ENCODE measurements at places on chromosomes 5 and 9.

- DNase-seq: peak; percentile 70
Measured at GRCh38 chr5:113123618-113124017, 147.0 kb downstream of the DCP2 start.

- no peak for DNase-seq
Measured at GRCh38 chr9:70049236-70049635, 5.6 kb downstream of the MAMDC2 start.

DNA sequence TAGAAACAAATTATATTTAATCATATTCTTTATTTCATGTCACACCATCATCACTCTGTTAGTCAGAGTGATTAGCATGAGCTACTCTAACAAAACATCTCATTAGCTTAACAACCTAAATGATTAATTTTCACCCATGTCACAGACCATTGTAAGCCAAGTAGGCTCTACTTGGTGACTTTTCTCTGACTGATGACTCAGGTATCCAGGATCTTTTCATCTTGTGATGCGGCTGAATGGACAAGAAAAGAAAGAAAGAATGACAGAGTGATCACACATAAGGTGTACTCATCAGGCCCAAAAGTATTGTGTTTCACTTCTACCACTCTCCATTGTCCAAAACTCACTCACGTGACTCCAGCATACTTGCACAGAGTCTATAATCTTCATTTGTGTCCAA is 299.3 kb downstream of the ANXA1 start:
- no peak for DNase-seq

GRCh38 chr9:35903049-35903448 is 3.0 kb upstream of the HRCT1 start:
- peak; percentile 61 for DNase-seq

DNA sequence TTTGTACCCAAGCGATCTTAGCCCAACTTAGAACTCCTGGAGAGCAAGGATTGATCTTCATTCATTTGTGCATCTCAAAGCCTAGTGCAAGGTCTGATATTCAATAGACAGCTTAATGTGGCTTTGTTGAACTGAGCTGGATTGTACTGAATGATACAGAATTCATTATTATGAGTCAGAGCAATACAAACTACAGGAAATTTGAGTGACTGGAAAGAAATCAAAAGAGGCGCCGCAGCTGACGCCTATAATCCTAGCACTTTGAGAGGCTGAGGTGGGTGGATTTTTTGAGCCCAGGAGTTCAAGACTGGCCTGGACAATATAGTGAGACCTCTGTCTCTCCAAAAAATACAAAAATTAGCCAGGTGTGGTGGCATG is 58.6 kb downstream of the ENC1 start:
- no peak for DNase-seq

GRCh38 chr9:128470560-128470959 is 14.8 kb downstream of the ODF2 start:
- DNase-seq: no peak

GRCh38 chr5:94707359-94707758 is 88.9 kb downstream of the SLF1 start:
- no peak for DNase-seq

DNA sequence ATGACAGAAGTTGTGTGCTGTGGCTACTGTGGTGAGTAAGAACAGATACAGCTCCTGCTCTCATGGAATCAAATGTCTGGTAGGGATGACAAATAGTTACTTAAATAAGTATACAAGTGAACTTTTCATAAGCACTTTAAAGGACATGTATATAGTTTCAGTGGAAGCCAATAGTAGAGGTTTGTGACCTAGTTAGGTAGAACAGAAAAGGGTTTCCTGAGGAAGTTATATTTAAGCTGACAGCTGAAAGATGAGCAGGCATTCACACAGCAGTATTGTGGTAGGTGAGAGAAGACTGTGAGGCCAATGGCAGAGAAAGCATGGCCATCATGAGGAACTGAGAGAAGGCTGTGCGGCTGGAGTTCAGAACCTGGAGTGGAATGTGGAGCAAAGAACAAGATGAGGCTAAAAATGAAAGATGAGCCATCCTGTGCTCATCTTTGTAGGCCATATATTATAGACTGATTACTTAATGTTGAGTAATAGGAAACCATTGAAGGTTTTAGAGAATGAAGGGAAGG is 15.4 kb downstream of the FAM174A start:
- no peak for DNase-seq

GRCh38 chr9:33111631-33112030 is 35.2 kb upstream of the SMU1 start:
- DNase-seq: no peak

DNA sequence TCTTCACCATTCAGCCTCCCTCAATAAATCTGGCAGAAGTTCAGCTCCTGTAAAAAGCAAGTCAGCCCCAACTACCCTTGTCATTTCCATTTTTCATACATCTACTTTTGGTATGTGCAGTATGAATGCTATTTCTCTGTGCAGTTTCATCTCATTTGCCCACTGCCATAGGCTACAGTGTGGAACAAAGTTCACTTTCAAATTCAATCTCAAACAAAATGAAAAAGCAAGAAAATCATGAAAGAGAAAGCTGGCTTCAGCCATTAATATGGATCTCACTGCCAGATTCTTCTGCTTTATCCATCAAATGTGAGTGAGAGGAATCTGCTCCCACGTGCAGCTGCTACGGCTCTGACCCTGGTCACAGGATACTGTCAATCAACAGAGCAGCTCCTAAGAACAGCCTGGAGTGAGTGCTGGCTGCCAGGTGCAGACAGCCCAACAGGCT is 494.2 kb downstream of the ZNF608 start:
- no peak for DNase-seq

DNA sequence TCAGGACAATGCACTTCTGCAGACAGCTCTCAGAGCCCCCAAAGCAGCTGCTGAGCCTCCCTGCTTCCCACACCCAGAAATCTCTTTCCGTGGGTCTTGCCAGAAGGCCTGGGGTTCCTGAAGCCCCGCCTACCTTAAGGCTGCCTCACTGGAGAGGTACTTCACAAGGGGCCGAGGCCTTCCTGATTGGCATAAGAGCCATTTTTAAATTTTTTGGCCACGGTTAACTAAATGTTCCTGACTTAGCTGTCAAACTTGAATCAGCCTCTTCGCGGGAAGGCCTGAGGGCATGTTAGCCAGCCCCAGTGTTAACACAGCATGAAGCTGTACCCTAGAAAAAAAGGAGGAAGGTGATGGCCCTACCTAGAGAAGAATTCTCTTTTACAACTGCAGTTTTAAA is 20.7 kb upstream of the EPB41L4B start:
- DNase-seq: no peak

DNA sequence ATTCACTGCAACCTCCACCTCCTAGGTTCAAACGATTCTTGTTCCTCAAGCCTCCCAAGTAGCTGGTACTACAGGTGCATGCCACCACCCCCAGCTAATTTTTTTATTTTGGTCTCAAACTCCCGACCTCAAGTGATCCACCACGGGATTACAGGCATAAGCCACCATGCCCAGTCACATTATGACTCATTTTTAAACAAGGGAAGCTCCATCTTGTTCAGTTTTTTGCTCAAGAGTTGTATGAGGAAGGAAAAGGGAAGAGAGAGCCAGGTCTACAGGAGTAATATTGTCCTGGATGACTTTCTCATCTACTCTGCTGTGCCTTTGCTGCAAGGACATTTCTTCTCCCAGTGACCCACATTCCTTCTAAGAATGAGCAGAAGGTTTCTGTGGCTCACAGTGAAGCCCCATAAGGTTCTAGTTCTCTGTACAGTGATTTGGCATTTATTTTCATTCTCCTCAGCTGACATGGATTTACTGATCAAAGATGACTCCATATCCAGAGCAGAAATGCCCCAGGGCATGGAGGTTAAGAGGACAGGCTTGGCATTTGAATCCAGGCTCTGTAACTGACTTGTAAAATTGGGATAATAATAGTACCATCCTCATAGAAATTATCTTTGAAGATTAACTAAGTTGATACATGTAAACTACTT is 153.5 kb downstream of the CDH6 start:
- no peak for DNase-seq

DNA sequence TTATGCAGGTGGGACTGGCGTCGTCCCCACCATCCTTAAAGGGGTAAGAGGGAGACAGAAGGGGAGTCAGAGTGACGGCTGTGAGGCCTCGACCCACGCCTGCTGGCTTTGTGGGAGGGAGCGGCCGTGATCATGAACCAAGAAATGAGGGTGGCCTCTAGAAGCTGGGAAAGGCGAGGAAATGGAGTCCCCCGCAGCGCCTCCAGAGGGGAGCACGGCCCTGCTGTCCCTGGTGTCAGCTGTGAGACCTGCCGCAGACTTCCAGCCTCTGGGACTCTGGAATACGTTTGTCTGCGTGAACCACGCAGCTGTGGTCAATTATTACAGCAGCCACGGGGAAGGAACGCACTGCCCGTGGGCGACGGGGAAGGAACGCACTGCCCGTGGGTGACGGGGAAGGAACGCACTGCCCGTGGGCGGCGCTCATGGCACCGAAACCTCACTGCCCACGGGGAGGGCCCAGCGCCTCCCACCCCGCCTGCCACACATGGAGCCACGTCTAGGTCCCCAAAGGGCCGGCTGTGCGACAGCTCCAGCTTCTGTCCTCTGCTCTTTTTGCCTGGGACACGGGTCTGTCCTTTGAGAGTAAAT is 108.8 kb upstream of the RAPGEF1 start:
- DNase-seq: no peak

DNA sequence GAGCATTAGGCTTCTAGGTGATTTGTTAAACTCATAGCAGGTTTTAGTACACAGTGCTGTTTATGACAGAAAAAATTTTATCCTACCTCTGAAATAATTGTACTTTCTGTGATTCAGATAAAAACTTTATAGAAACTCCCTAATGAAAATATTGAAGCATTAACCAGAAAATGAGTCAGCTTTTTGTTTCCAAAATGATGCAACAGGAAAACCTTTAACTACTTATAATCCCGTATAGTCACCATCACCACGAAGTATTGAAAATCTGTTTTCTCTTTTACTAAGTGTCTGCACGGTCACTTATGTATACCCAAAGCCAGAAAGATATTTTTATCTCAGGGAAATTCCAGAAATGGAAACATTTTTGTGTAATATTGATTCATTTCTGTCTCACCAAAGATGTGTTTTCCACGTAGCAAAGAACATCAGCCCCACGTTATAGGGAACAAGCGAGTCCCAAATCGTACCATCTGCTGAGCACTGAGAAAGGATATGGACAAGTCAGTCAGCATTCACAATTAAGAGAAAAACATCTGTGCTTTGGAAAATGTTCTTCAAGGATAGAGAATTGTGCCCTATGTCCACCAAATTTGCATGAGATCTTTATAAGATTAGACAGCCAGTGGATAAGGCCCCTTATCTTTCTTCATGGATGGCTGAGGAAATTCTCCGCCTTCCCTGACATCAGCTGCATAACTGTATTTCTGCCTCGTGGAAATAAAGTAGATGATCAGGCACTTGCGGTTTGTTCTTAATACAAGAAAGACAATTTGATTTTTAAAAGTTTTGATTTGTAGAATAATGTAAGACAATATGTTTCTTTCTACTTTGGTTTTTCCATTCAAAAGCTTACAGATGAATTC is 41.9 kb downstream of the TNFAIP8 start:
- DNase-seq: no peak

DNA sequence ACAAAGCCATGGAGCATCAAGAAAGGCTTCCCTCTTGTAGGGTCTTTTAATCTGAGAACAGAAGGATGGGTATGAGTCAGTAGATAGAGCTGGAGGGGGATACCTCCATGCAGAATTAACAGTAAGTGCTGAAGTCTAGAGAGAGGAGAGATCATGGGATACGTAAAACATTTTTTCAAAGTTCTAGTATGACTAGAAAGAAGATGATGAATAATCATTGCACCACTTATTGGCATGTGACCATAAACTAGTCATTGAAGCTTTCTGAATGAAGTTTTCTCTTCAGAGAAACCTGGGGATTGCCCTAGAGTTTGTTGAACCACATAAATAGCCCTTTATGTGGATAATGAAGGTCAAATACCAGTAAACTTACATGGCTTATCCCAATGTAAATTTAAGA is 48.6 kb upstream of the PTPRD start:
- no peak for DNase-seq

- DNase-seq: no peak
Measured at GRCh38 chr9:136002881-136003280, 41.7 kb upstream of the UBAC1 start.

GRCh38 chr5:171509467-171509866 is 90.0 kb downstream of the FGF18 start:
- no peak for DNase-seq

- no peak for DNase-seq
Measured at GRCh38 chr9:33651125-33651524, 127.1 kb downstream of the ANKRD18B start.

DNA sequence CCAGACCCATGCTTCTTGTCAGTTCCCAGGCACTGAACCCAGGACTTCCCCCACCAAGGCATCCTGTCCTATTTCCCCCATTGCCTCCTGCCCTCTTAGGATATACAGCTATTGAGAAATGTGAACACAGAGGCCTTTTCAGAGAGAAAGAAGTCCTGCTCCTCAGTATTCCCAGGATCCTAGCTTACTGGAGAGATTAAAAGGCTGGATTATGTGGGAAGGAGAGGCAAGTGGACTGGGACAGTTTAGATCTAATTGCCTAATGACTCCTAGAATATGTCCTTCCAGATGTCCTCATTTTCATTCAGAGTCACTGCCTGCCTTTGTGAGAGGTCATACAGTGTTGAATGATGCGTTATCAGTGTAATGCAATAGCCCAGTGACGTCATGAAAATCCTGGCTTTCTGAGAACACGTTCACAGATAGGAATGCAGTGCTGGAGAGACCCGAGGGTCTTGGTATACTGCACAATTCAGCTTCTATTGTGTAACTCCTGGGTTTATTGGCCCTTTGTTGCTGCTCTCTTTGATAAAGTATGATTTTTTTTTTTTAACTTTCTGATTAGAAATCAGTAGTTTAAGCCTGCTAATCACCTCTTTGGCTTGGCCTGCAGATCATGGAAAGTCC is 26.2 kb downstream of the WWC1 start:
- DNase-seq: peak; percentile 91

DNA sequence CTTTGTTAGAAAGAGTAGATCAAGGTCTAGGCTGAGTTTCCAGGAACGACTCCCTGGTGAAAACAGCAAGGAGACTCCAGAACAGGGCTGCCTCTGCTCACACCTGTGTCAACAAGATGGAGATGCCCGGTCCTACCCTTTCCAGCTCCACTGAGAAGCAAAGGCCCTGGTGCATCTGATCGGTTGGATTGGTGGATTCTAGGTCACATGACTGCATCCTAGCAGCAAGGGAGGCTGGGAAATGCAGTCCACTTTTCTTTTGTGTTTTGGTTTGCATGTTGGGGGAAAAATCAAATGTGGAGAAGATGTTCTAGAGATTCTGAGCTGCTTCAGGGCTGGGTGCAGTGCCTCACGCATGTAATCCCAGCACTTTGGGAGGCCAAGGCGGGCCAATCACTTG is 82.0 kb upstream of the TRIO start:
- no peak for DNase-seq

- no peak for DNase-seq
Measured at GRCh38 chr9:125659201-125659840, 47.7 kb downstream of the MAPKAP1 start.

GRCh38 chr5:159341906-159342310 is 11.6 kb upstream of the IL12B start:
- no peak for DNase-seq

DNA sequence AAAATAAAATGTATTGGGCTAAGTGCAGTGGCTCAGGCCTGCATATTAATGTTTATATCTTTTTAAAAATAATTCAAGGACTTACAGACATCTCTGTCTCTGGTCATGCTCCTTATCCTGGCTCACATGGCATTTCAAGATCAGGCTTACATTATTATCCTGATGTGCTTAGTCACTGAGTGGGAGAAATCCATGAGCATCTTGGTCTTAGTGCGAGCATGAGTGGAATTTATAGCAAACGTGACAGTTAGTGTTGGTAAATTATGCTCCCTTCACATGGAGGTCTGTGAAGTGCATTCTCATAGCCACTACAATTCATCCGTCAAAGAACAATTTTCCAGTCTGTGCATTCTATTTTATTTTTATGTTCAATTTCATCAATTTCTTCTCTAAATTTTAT is 237.8 kb upstream of the EDIL3 start:
- DNase-seq: no peak

Data from islet precursor cell (in vitro differentiated cells).